ENCODE measurements at places on chromosomes 13 and 19. TPM values are rescaled to one million over a fixed set of nuclear protein-coding genes. Genes with fewer than 3 reads are reported as not detected.

The TMEM59L gene
- total RNA-seq = 5.9 TPM

The CTXN1 gene
- total RNA-seq = 28.7 TPM

The CADM4 gene
- 9.0 TPM for total RNA-seq

The ZNF177 gene
- total RNA-seq = 5.9 TPM

DNA sequence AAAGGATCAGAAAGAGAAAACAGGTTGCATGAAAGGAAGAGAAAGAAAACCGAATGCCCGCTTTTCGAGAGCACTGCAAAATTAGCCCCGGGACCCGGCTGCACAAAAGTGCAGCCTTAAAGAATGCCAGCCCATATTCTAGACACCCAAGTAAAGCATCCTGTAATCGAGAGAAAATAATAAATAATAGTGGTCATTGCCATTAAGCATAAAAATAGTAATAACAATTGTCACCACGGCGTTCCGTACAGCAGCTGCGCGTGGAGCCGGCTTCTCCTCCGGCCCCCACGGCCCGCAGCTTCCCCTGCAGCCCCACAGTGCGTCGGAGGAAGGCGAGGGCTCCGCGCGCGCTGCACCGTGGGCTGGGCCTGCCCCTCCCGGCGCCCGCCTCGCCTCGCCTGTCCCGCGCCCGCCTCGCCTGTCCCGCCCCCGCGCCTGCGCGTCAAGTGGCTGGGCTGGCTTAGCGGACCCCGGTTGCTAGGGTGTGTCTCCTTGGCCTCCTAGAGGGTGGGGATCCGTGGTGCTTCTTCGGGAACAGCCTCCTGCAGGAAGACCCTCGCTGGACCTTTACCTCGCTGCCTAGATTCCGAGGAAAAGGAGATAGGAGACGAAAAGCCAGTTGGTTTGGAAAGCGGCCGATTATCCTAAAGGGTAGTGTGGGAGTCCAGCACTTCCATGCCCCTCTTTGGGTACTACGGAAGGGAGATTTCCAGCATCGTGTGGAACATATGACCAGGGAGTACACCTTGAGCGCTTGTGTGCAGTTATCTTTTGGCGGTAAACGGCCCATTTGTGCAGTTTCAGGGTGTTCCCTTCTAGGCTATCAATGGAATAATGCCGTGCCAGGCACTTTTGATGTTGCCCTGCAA is at the start of gene LRRC63:
TSS of gene LRRC63 (plus strand) at position 446 of the 869 bp plus-strand sequence. CDS start 1,107 bp downstream, outside the sequence.
- peaks cover 32% of the 10 kb centered on the region for H3K27me3 ChIP-seq
- H3K27ac ChIP-seq = no peak within 1 kb of the TSS
- peak within 1 kb of the TSS; percentile 74 for H3K4me3 ChIP-seq

GRCh38 chr19:31261019-31261602 is 88.1 kb downstream of the TSHZ3 start:
- no peak overlapping the region for H3K27ac ChIP-seq
- H3K36me3 ChIP-seq = no peaks in the 10 kb centered on the region
- H3K4me3 ChIP-seq = no peak overlapping the region
- H3K27me3 ChIP-seq = no peaks in the 10 kb centered on the region
- peak; percentile 32 for DNase-seq

GRCh38 chr13:42574435-42575311 is 721 bp downstream of the TNFSF11 start:
- peaks cover 11% of the 10 kb centered on the region for H3K36me3 ChIP-seq
- no peak for DNase-seq
- H3K4me3 ChIP-seq = peak overlapping the region; percentile 68
- no peak overlapping the region for H3K27ac ChIP-seq
- peaks cover 10% of the 10 kb centered on the region for H3K4me1 ChIP-seq

- peaks cover 4% of the 10 kb centered on the region for H3K27me3 ChIP-seq
- H3K36me3 ChIP-seq = no peaks in the 10 kb centered on the region
- no peak for DNase-seq
- no peak overlapping the region for H3K27ac ChIP-seq
- no peak overlapping the region for H3K4me3 ChIP-seq
Observed at GRCh38 chr19:35306473-35307246, 14.7 kb downstream of the MAG start.

DNA sequence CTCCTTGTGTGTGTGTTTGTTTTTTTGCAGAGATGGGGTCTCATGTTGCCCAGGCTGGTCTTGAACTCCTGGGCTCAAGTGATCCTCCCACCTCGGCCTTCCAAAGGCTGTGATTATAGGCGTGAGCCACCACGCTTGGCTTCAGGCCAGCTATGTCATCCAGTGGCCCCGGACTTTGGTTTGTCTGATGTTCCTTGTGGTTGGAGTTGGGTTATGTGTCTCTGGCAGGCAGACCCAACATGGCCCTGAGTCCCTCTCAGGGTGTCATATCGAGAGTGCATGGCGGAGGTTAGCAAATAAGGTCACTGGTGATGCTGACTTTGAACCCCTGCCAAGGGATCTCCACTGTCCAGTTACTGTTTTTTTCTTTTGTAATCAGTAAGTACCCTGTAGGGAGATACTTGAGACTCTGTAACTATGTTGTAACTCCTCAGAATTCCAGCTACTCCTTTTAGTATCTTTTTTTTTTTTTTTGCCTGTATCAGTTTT is 37.3 kb downstream of the SMARCA4 start:
- H3K36me3 ChIP-seq = peaks cover 50% of the 10 kb centered on the region
- peak overlapping the region; percentile 45 for H3K27ac ChIP-seq
- H3K27me3 ChIP-seq = no peaks in the 10 kb centered on the region
- no peak overlapping the region for H3K4me3 ChIP-seq
- peaks cover 4% of the 10 kb centered on the region for H3K4me1 ChIP-seq

- H3K4me3 ChIP-seq = no peak overlapping the region
- no peaks in the 10 kb centered on the region for H3K4me1 ChIP-seq
- no peaks in the 10 kb centered on the region for H3K27me3 ChIP-seq
- DNase-seq = no peak
- no peaks in the 10 kb centered on the region for H3K36me3 ChIP-seq
Observed at GRCh38 chr19:30670011-30670329, 297.8 kb downstream of the ZNF536 start.

GRCh38 chr13:33367926-33368325 is 82.4 kb upstream of the STARD13 start:
- no peak overlapping the region for H3K4me3 ChIP-seq
- no peak for DNase-seq
- H3K27ac ChIP-seq = no peak overlapping the region

DNA sequence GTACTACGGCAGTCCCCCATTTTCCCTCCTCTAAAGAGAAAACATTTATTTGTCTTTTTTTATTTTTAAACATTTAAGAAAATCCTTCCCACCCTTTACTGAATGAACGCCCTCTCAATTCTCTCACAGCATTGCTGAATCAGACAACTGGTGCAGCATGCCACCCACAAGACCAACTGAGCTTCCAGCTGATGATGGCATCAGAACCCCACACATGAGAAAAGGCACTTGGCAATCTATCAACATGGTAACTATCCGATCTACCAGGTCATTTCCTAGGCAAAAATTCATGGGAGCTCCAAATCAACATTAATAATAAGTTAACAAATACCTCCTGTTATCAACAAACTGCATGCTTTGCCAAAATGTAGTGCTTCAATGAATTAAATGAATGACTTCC is 43.1 kb downstream of the LHFPL6 start:
- H3K4me1 ChIP-seq = peaks cover 34% of the 10 kb centered on the region
- H3K27me3 ChIP-seq = no peaks in the 10 kb centered on the region
- no peak overlapping the region for H3K27ac ChIP-seq
- H3K4me3 ChIP-seq = no peak overlapping the region
- DNase-seq = no peak
- peaks cover 12% of the 10 kb centered on the region for H3K36me3 ChIP-seq

DNA sequence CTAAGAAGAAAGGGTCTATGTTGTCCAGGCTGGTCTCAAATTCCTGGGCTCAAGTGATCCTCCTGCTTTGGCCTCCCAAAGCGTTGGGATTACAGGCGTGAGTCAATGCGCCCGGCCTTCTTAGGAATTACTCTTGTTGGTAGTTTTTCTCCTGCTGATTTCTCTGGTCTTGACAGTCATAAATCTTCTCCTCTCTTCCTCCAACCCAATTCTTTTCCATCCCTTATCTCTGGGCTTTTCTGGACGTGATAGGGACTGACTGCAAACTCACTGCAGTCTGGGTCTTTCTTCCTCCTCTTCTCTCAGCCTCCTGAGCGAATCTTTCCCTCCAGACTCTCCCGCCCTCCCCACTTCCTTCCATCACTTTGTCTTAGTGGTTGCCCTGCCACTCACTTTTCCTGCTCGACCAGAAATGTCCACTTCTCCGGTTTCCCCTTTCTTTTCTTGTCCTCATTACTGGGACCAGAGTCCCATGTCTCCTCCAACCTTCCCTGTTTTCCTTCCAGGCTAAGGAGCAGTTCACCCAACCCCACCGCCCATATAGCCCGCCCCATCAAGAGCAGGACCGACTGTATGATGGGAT is 21.9 kb upstream of the TIMM44 start:
- no peaks in the 10 kb centered on the region for H3K27me3 ChIP-seq
- no peaks in the 10 kb centered on the region for H3K4me1 ChIP-seq
- H3K36me3 ChIP-seq = peaks cover 34% of the 10 kb centered on the region
- H3K4me3 ChIP-seq = no peak overlapping the region
- no peak overlapping the region for H3K27ac ChIP-seq
- no peak for DNase-seq

DNA sequence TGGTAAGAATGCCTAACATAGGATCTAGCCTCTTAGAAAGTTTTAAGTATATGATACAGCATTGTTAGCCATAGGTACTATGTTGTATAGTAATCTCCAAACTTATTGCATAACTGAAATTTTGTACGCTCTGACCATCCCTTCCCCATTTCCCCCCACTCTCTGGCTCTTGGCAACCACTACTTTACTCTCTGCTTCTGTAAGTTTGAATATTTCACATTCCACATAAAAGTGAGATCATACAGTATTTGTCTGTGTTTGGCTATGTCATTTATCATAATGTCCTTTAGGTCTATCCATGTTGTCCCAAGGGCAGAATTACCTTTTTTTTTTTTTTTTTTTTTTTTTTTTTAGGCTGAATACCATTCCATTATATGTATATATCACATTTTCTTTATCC is 396.9 kb downstream of the DLEU7 start:
- H3K27me3 ChIP-seq = peaks cover 4% of the 10 kb centered on the region
- peaks cover 2% of the 10 kb centered on the region for H3K4me1 ChIP-seq
- H3K4me3 ChIP-seq = no peak overlapping the region
- no peak overlapping the region for H3K27ac ChIP-seq

GRCh38 chr13:102273111-102273510 is 128.7 kb downstream of the FGF14 start:
- H3K27ac ChIP-seq = no peak overlapping the region
- peaks cover 11% of the 10 kb centered on the region for H3K4me1 ChIP-seq
- H3K27me3 ChIP-seq = peaks cover 12% of the 10 kb centered on the region
- no peak for DNase-seq
- H3K36me3 ChIP-seq = no peaks in the 10 kb centered on the region

- peak overlapping the region; percentile 45 for H3K27ac ChIP-seq
- no peak for DNase-seq
- H3K4me3 ChIP-seq = no peak overlapping the region
- H3K36me3 ChIP-seq = peaks cover 9% of the 10 kb centered on the region
Observed at GRCh38 chr19:4987256-4987655, 18.3 kb downstream of the KDM4B start.

DNA sequence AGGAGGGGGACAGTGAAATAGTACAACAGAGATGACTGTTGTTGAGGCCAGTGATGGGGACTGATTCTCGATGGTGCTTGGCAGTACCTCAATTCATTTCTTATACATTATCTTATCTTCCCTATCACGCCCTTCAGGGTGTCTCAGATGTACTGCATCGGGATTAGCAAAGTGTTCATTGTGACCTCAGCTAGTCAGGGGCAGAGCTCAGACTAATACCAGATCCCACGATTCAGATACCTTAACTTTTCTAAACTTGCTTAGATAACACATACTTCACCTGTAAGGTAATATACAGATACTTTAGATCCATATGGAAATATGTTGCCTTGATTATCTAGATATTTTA is 720.6 kb downstream of the EFNB2 start:
- no peak for DNase-seq
- H3K4me1 ChIP-seq = peaks cover 18% of the 10 kb centered on the region
- H3K4me3 ChIP-seq = no peak overlapping the region
- H3K27ac ChIP-seq = no peak overlapping the region

- no peaks in the 10 kb centered on the region for H3K36me3 ChIP-seq
- H3K27me3 ChIP-seq = no peaks in the 10 kb centered on the region
- H3K27ac ChIP-seq = no peak overlapping the region
- no peaks in the 10 kb centered on the region for H3K4me1 ChIP-seq
- no peak for DNase-seq
Observed at GRCh38 chr13:95217920-95218830, 83.1 kb downstream of the ABCC4 start.

DNA sequence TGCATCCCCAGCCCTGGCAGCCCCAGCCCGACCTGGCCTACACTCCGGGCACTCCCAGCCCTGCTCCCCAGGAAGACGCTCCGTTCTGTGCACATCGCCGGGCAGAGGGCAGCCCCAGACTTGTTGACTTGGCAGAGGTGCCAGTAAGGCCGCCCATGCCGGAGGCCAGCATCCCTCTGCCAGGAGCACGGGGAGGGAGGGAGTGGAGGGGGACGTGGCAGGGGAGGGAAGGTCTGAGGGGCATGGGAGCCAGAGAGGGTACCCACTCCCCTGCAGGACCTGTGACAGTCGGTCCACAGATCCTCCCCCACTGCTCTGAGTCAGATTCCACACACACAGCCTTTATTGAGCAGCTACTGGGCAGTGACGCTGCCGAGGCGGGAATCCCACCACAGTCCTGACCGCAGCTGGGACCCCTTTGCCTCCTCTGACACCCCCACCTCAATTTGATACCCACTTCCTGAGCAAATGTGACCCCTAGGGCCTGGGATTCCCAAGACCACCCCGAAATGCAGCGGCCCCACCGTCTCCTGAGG is 1.9 kb upstream of the NKPD1 start:
- no peak overlapping the region for H3K27ac ChIP-seq
- no peaks in the 10 kb centered on the region for H3K36me3 ChIP-seq
- DNase-seq = no peak
- no peaks in the 10 kb centered on the region for H3K27me3 ChIP-seq
- peaks cover 7% of the 10 kb centered on the region for H3K4me1 ChIP-seq

GRCh38 chr19:53196777-53197396 is 3.7 kb upstream of the ZNF665 start:
- H3K27me3 ChIP-seq = no peaks in the 10 kb centered on the region
- peaks cover 18% of the 10 kb centered on the region for H3K4me1 ChIP-seq
- DNase-seq = peak; percentile 98
- peak overlapping the region; percentile 98 for H3K27ac ChIP-seq
- peaks cover 17% of the 10 kb centered on the region for H3K36me3 ChIP-seq

DNA sequence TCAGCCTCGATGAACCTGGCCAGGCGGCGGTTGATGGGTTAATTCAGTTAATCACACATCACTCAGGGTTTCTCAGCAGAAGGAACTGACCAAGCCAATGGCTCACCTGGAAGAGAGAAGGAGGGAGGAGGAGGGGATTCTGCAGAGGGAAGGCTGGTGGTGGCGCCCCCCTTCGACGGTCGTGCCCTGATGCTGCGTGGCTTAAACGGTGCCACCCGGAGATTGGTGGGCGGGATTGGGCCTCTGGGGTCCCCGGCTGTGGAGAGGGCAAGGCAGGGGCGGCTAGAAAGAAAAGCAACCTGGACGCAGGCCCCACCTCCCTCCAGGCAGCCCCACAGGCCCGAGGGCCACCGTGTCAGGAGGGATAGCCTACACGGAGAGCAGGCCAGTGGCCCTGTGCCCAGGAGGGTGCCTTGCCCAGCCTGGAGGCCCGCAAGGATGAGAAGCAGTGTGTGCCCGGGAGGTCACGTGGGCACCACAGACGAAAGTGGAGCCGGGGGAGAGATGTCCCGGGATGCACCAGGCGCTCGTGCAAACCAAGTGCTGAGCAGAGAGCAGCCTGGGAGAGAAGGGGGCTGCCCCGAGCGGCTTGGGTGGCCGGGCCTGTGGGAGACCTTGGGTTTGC is 16.0 kb downstream of the CSNK1G2 start:
- no peaks in the 10 kb centered on the region for H3K36me3 ChIP-seq
- H3K27me3 ChIP-seq = no peaks in the 10 kb centered on the region
- no peak overlapping the region for H3K4me3 ChIP-seq
- no peak overlapping the region for H3K27ac ChIP-seq
- no peak for DNase-seq
- H3K4me1 ChIP-seq = peaks cover 10% of the 10 kb centered on the region
